ENCODE measurements at places on chromosomes 5 and 9.

DNA sequence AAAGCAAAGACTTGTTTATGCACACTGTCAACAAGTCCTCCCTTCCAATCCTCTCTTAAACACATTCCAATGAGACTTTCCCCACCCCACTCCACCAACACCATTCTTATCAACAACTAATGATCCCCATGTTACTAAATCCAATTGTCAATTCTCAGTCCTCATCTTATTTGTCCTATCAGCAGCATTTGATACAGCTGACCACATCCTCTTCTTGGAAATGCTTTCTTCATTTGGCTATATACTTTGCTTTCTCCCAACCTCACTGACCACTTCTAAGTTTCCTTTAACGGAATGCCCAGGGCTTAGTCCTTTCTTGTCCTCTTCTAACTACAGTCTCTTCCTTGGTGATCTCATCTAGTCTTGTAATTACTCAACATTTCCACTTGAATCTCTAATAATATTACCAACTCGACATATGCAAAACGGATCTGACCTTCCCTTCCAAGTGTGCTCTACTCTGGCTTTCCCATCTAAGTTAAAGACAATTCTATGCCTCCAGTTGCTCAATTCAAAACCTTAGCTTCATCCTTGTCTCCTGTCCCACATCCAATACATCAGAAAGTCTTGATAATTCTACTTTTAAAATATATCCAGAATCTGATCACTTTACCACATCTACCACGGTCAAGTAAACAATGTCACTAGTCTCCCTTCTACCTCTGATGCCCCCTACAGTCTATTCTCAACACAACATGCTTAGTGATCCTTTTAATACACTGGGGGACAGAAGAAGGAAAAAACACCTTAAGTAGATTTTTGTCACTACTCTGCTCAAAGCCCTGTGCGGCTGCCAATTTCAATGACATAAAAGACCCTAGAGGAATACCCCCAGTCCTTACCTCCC lies 25.5 kb downstream of the AGTPBP1 start:
- DNase-seq = no peak

DNA sequence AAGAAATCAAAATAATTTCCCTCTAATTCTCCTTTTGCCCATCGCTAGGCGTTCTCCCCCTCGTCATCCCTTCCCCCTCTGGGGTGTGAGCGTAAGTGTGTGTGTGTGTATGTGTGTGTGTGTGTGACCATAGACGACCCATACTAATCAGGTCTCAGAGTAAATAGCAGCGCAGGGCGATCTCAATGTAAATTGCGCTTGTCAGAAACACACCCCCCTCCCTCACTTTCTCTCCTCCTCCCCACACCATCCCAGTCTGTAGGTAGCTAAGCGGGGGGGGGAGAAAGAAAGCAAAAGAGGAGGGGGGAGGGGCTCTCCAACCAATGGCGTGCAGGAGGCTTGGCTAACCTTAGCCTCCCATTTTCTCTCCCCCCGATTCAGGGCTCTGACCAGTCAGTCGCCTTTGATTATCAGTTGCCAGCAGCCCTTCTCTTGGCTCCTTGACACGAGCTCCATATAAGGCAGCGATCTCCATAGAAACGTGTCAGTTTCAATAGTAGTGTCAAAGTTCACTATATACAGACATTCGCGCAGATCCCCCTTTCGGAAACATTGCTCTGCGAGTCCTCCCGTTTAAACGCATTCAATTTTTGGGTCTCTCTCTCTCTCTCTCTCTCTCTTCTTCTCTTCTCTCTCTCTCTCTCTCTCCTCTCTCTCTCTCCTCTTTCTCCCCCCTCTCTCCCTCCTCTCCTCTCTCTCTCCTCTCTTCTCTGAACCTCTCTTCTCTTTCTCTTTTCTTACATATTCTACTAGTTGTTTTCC lies at the start of gene NR2F1:
Gene NR2F1, plus strand, starts transcription at position 546 of the 762 bp plus-strand sequence. CDS start 1,802 bp downstream, outside the sequence.
- peak; percentile 72 for DNase-seq

GRCh38 chr5:151483176-151483575 lies 35.8 kb downstream of the SLC36A1 start:
- DNase-seq = no peak

DNA sequence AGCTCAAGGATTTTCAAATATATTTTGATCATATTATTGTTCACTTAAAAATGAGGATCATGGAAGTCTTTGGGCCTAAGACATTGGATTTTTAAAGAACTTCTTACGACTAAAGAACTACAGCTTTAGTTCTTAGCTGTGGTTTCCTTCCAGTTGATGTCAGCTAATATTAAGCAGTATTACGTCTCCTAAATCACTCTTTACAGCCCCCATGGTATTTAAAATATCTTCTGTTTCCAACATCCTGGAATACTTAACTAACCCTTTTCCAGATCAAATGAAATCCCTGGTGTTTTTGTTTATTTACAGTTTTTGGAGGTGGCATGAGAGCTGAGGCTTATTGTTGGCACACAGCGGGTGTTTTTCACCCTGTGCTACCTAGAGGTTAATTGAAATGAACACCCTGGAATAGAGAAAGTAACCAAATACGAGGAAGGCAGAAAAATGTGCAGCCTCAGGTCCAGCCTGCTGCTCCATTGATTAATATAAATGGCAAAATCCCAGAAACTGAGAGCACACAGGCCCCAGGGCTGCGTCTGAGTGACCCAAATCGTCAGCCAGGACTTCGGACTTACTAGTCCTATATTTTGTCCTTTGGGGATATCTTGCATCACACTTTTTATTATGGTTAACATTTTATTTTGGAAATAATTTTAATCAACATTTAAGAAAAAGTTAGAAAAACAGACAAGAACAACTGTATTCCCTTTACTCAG lies 52.3 kb upstream of the ICE1 start:
- DNase-seq = no peak

DNA sequence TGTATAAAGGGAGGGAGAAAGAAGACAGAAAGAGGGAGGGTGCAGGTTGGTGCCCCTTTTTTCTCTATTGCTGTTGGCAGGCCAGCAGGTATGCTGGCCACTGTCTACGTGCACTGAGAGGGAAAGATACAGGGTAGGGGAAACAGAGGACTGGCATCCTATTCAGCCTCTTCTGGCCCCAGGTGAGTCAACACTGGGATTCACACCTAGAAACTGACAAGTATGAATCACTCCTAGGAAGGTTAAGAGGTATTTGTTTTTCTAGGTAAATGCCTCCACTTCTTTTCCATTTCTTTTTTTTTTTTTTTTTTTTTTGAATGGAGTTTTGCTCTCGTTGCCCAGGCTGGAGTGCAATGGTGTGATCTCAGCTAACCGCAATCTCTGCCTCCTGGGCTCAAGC lies 2.8 kb upstream of the UBAP1 start:
- DNase-seq = no peak

GRCh38 chr9:106587042-106587441 lies 275.9 kb upstream of the ZNF462 start:
- no peak for DNase-seq

DNA sequence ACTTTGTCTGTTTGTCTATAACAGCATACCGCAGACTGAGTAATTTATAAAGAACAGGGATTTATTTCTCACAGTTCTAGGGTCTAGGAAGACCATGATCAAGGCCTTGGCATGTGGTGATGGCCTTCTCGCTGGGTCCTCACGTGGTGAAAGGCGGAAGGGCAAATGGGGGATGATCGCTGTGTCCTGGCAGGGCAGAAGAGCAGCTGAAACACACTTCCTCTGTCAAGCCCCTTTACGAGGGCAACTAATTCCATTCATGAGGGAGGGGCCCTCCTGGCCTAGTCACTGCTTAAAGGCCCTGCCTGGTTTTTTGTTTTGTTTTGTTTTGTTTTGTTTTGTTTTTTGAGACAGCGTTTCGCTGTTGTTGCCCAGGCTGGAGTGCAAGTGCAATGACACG lies 41.9 kb upstream of the UBTD2 start:
- DNase-seq = no peak

GRCh38 chr9:115084709-115085108 lies 33.2 kb downstream of the TNC start:
- no peak for DNase-seq

- no peak for DNase-seq
Measured at GRCh38 chr9:124355039-124355940, 60.0 kb downstream of the PSMB7 start.

DNA sequence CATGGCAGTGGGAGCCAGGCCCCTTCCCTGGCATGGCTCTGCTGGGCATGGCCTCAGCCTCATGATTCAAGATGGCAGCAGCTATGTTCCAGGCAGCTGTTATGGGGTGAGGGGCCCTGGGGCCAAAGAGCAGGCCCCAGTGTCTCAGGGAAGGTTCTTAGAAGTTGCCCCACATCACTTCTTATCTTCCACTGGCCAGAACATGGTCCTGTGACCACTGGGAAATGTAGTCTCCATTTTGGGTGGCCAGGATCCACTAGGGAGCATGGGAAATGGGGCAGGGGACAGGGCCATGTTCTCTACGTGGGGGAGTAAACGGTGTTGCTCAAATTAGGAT lies 18.3 kb downstream of the SUSD3 start:
- DNase-seq = no peak

DNA sequence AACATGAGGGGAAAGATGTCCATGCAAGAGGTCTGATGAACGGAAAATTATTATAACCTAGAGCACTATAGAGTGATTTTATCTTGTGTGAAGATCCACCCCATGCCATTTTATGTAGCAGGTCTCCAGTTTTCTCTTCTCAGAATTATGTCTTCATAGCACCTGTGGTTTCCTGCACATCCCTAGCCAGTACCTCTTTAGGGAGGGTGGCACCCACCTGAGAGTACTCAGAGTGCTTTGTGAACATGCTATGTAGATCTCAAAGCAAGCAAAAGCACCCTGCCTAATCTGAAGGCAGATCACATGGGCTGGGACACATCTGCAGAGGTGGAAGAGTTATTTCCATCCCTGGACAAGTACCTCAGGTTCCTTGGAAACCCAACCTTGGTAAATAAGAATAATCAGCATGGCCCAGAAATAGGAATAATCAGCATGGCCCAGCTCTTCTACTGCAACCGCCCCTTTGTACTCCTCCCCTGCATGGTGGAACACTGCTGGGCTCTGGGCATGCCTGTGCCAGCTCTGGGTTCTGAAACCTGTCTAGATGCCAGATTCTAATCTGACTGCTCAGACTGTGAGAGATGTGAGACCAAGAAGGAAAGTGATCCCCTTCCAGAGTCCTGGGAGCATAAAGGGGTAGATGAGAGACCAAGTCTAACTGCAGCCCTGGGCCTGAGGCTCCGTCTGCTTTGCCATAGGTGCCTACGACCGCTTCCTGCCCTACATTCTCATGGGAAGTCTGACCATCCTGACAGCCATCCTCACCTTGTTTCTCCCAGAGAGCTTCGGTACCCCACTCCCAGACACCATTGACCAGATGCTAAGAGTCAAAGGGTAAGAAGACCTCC lies 23.7 kb downstream of the SLC22A5 start:
- no peak for DNase-seq

DNA sequence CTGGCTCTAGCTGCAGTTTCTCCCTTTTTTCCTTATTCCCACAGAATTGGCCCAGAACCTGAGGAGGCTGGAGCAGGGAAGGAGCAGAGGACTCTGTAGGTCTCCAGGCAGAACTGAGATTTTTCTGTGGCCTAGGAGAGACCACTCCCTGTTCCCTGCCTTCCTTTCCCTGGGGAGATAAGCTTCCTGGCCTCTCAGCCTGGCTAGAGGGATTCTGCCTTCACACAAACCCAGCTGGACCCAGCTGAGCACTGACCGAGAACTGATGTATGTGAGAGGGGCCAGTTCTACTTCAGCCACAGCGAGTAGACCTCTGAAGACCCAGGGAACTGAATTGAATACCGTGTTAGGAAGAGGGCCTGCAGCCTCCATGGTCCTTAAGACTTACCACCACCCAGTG lies 48.0 kb downstream of the RUSC2 start:
- DNase-seq = no peak

DNA sequence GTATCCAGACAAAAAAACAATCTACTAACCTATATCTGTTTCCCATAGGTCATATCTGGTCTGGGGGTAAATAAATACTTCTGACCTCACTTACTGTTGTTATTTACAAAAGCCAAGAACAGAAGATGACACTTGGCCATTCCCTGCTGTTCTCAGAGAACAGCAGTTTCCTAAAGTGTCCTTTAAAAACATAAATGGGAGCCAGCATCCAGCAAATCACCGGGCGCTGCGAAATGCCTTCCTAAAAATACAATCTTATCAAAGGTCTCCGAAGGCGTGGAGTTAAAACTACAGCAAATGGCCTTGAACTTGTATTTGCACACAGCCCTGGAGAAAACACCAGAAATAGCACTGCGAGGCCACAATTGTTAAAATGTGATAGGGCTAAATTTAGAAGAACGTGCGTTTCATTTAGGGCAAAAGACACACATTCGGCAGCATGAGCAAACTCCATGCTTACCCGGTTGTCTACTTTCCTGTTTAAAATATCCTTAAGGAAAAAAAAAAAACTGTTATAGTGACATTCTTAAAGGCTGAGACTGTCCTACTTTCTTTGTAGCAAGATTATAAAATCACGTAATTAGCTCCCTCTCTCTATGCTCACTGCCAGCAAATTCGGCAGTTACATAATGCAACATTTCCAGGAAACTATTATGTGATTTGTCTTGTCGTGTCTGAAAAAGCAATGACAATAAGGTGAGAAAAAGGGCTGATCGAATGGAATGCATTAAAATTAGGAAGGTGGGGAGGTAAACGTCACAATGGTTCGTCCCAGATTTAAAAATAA lies 1.5 kb downstream of the NFIL3 start:
- no peak for DNase-seq

- DNase-seq = no peak
Measured at GRCh38 chr5:56145106-56145505, 88.0 kb downstream of the ANKRD55 start.

DNA sequence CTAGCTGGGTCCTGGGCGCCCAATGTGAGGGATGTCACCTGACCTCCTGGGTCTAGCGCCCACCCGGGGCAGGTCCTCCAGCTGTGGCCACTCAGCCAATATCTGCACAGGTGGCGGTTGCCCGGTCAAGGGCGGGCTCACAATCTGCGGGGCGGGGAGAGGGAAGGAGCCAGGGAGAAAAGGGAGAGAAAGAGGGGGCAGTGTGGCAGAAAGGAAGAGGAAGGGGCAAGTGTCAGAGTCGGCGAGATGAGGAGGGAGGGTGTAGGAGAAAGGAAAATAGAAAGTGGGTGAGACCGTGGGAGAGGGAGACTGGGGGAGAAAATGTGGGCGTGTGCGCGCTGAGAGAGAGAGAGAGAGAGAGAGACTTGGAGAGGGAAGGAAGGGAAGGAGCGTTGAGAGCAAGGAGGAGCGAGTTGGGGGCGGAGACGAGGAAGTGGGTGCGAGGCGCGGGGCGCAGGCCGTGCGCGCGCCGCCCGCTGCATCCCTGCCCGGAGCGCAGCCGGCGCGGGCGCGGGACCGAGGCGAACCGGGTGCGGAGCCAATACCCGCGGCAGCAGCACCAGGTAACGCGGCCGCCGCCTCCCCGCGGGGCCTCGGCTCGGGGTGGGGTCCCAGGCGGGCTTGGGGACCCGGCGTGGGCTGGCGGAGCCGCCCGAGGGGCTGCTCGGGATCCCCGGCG lies at the start of gene HRH2:
Gene HRH2, plus strand, starts transcription at position 479 of the 679 bp plus-strand sequence. CDS start 25,163 bp downstream, outside the sequence.
- DNase-seq = no peak

GRCh38 chr9:113649855-113650206 lies 186.3 kb downstream of the RGS3 start:
- DNase-seq = no peak

GRCh38 chr5:122312591-122313406 lies 762 bp downstream of the SNCAIP start:
- peak; percentile 49 for DNase-seq

- DNase-seq = no peak
Measured at GRCh38 chr9:27408001-27408400, 111.1 kb upstream of the EQTN start.

GRCh38 chr9:122446819-122447484 lies 30.8 kb downstream of the OR1J1 start:
- no peak for DNase-seq

Measured in C1 segment of cervical spinal cord (tissue), 14 donors.